ENCODE measurements at places on chromosomes 4 and X.

GRCh38 chr4:86938771-86939520, 4.1 kb downstream of the AFF1 start:
- no peak for DNase-seq

DNA sequence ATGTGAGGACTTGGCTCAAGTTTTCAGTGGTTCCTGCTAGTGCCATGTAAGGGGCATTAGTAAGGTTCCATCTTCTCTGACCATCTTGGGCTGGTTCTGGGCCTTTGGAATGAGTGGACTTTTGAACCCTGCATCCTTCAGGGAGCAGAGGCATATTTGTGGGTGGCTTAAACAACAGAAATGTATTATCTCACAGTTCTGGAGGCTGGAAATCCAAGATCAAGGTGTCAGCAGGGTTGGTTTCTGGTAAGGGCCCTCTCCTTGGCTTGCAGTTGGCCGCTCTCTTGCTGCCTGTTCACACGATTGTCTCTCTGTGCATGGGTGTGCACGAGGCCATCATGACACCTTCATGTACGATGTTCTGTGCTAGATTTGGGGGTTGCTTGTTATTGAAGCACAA, 21.3 kb downstream of the CCKAR start:
- DNase-seq = no peak

DNA sequence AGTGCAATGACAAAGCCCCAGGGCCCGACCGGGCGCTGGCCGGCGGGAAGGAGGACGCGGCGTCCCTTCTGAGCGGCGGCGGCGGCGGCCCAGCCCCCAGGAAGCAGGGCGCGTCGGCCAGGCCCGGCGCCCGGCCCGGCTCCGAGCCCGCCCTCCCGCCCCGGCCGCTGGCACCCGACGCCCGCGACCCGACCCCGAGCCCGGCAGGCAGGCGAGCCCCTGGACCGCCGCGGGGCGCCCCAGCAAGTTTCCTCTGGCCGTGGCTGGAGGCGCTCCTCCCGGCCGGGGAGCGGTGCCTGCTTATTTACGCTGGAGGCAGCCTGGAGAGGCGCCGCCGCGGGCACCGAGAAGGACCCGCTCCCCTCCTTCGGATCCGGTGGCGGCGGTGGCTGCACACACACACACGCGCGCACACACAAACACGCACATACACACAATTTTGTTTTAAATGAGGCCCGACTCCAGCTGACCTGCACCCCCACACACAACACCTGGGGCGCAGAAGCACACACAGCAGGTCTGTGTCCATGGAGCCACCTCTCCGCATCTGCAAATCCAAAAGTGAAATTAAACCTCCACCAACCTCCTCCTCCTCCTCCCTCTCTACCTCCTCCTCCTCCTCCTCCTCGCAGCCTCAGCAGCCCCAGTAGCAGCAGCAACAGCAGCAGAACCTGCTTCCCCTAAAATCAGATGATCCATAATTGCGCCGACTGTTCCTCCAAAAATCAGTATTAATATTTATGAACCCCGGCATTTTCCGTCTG, 669 bp downstream of the IRF2 start:
- peak; percentile 52 for DNase-seq

GRCh38 chrX:66015900-66016689, 23.8 kb downstream of the VSIG4 start:
- DNase-seq = no peak

DNA sequence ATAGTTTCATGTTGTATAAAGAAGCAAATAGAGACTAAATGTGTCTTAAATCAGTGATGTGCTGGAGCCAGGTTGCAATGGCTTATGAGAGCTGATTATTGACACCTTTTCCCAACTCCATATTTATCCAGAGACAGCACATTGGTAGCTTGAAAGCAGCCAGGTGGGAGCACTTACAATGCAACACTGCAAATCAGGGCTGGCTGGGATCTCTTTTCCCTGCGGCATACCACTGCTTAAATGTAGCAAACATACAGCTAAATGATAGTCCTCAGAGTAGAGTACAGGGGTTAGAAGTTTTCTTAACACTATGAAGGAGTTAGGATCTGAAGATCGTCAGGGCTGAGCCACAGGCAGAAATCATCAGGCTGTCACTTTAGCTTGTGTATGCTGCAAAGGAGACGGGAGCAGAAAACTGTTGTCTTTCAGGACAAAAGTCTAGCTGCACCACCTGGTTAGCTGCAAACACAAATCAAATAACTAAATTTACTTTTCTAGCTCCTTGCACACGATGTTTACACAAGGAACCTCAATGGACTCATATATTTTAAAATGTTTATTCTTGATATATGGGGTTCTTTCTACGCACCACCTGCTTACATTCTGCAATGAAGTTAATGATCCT, 527.3 kb downstream of the TLL1 start:
- DNase-seq = no peak

DNA sequence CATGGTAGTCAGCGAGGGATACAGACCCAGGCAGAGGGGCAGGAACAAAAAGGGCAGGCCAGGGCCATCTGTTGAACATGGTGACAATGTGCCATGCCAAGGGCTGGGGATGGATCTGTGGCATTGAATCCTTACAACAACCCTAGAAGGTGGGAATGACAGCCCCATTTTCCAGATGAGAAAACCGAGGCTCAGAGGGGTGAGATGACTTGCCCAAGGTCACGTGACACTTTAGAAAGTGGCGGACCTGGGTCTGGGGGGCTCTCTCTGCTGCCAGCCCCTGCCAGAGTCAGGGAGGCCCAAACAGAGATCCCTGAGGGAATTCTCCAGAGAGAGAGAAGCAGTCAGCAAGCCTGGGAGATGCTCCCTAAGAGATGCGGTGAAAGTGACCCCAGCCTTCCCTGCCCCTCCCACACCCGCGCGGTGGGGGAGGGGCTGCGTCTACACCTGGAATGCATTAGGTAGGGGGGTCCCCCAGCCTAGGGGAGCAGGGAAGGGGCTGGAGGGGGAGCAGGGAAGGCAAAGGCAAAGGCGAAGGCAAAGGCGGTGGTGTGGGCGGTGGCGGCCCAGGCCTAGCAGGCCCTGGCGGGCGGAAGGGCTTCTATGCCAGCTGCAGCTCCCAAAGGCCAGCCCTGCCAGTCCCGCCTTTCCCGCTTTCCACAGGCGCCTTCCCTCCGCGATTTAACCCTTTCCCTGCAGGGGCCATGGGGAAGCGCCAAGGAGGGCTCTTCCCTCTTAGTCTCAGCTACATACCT, 13.0 kb downstream of the FGD1 start:
- no peak for DNase-seq

GRCh38 chrX:97330151-97330550, 446.4 kb downstream of the RPA4 start:
- no peak for DNase-seq

- DNase-seq = no peak
Observed at GRCh38 chrX:19392703-19393102, 49.0 kb downstream of the PDHA1 start.

DNA sequence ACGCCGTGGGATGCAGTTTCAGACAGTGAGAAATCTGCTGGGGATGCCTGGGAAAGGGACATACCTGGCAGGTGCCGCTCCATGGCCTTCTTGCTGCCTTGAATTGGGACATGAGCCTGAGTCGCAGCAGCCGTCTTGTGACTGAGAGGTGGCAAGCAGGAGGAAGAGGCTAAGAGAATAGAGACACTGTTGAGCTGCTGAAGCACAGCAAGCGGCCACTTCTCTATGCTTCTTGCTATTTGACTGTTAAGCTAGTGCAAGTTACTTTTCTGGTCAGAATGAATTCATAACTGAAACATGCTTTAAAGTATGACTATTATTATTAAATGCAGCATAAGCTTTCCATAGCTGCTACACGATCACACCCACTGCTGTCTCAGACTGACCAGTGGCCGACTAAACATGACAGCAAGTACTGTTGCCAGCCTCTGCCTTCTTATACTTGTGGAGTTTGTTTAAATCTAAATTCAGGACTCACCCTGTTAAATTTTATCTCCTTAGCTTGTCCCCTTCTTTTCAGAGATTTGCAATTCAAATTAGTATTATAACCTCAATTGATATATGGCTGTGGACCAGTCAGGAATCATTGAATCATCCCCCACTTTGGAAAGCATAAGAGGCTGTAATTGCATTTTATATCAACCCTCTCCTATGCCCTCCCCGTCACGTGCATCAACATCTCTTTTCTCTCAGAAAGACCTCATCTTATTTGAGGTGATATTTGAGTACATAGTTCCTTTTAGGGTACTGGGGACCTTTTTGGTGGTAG, 24.8 kb upstream of the ACSL1 start:
- DNase-seq = no peak

GRCh38 chr4:23438764-23439163, 451.1 kb downstream of the PPARGC1A start:
- DNase-seq = no peak

DNA sequence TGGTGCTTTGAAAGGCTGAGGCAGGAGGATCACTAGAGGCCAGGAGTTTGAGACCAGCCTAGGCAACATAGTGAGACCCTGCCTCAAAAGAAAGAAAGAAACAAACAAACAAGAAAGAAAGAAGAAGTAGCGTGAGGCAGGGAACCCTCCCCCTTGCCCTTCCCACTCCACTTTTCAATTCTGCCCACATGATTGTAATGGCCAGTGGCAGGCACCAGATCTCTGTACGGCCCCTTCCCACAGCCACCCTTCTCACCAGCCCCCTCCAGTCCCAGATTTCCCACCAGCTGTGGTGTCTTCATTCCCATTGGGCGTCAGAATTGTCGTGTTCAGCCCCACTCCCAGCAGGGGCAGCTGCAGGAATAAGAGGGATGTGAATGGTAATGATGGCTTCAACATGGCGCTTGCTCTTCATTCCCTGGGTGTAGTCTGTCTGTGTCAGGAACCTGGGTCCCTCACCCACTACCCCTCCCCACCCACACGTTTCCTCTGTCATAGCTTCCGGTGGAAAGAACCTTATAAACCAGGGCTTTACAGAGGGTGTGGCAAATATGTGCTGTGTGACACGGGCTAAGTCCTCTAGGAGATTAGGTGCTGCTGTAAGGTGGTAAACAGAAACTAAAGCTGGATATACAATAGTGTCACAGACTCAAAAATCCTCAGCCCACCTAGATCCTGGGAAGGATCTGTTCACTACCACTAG, at the start of gene IL2RG:
IL2RG (minus strand) TSS at position 437 of the 703 bp plus-strand sequence; CDS start at position 399, 38 bp downstream.
- DNase-seq = no peak

DNA sequence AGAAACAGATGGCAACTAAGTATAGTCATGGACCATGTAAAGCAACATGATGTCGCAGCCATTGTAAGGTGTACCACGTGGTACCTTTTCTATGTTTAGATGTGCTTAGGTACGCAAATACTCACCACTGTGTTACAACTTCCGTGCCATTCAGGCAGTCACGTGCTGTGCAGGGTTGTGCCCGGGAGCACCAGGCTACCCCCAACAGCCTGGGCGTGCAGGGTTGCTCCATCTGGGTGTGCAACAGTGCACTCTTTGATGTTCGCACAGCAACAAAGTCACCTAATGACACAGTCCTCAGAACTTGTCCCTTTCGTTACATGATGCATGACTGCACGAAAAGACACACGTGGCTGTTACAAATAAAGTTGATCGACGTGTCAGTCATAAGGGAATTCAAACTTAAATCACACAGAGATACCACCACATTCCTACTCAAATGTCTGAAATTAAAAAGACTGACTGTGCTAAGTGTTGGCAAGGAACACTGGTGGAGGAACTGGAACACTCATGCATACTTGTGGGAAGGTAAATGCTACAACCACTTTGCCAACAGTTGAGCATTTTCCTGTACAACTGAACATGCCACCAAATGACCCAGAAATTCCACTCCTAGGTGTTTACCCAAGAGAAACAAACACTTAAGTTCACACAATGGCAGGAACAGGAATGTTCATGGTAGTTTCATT, 24.3 kb downstream of the CPLX1 start:
- DNase-seq = no peak

GRCh38 chr4:169611991-169612870, at the start of gene NEK1:
TSS of gene NEK1 (minus strand) at chr4:169612583. CDS start at chr4:169602630, 9,953 bp downstream.
- peak; percentile 90 for DNase-seq

- no peak for DNase-seq
Observed at GRCh38 chrX:1172496-1172895, 40.0 kb downstream of the CRLF2 start.

DNA sequence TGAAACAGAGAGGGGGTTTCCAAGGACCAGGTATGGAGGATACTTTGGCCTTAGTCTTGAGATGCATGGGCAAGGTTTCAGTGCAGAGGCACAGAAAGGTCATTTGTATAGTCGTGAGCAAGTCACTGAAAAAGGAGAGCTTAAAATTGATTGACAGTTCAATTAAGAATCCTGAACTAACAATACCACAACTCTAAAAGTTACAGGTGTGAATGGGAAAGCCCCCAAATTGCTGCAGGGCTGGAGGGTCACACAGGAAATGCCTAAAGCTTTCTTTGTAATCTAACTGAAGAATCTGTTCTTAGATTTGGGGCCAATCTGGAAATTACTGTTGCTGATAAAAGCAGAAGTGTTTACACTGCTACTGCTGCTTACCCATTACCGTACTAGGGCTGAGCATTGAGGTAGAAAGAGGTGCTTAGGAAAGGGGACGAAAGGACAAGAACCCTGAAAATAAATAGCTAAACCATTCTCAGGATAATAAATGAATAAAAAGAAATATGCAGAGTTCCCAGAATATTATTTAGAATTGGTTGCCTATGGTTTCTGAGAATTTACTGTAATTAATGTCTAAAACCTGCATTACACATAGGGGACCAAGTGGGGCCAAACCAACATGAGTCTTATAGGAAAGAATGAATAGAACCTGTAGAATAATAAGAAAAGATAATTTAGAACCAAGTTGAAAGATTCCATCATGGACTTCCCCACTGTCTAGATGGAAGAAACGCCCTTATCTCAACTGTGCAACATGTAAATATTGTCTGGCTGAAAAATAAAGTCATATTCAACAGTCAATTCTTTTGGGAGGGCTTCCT, 91.9 kb upstream of the PPP1R2C start:
- no peak for DNase-seq

GRCh38 chr4:111639876-111640275, 505.4 kb upstream of the FAM241A start:
- no peak for DNase-seq

DNA sequence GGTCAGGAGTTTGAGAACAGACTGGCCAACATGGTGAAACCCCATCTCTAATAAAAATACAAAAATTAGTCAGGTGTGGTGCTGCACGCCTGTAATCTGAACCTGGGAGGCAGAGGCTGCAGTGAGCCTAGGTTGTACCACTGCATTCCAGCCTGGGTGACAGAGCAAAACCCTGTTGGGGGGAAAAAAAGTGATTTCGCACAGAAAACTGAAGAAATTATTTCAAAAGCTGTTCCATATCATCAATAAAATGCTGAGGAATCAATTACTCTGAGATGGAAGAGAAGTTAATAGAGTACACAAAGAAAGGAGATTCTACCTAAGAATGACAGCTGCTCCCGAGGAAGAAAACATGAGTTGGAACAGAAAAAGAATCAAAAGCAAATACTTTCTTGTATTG, 95.9 kb downstream of the PDGFC start:
- no peak for DNase-seq

GRCh38 chr4:105122350-105122749, 24.3 kb upstream of the TET2 start:
- no peak for DNase-seq

GRCh38 chr4:4913147-4913561, 53.7 kb downstream of the MSX1 start:
- DNase-seq = no peak

DNA sequence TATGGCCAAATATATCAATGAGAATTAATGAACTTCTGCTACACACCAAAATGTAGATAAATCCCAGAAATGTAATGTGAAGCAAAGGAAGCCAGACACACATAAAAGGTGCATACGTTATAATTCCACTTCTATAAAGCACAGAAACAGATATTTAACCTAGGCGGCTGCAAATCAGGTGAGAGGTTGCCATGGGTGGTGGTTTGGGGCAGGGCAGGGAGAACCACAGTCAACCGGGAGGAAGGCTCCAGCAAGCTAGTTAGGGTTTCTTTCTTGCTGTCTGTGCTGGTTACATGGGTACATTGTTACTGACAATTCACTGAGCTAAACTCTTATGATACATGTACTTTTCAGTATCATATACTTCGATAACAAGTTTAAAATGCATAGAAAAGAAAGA, 9.7 kb upstream of the PPARGC1A start:
- DNase-seq = no peak
